ENCODE measurements at places on chromosomes 12 and 14.

DNA sequence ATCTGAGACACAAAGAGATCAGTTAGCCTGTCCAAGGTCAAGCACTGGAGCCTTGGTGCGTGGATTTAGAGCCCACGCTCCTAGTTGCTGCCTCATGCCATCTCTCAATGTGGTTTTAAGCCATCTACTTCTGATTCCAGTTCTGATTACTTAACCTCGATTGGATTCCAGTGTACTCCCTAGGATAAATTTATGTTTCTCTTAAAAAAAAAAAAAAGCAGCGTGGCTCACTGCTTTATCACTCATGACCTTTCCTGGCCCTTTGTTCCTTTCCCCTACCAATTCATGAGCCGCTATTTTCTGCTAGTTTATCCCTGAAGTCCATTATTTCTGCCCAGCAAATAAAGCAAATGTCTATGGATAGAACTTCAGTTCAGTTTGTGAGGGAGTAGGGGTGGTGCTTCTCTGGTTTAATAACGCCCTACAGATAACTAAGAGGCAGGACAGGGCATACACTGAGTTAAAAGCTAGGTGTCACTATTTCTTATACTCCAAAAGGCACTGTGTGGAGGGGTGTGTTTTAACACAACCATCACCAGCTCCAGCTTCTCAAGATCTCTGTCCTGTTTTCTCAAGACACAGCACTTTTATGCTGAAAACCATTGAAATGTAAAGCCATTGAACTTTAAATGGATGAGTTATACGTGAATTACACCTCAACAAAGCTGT, 9.8 kb upstream of the PARP11 start:
- DNase-seq: no peak

- DNase-seq: peak; percentile 76
Observed at GRCh38 chr14:50532502-50533240, at the start of gene MAP4K5. Gene MAP4K5 (minus strand): TSS chr14:50532569. CDS start chr14:50532049, 520 bp downstream.

DNA sequence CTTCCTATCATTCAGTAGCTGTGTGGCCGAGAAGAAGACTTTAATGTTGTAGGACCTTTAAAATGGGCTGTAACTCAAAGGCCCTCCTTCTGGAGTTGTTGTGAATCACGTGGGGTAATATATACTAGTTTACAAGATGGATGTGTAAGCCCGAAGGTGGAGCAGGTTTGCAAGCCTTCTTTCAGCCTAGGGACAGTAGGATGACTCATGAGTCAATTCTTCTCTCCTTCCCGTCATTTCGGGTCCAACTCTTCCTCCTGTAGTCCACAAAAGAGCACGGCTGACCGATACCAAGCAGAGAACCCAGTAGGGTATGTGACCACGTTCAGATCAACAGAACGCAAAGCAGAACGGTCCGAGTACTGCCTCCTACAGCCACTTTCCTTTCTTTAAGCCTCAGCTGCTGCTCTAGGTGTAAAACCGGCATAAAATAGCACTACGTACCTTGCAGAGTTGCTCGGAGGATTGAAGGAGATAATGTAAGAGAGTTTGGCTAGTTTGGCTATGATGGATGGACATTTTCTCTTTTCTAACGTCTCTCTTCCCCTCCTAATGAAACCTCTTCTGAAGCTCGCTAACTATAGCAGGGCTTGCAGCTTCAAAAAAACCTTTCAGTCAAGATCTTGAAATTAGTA, 1.3 kb upstream of the RASSF3 start:
- DNase-seq: no peak

GRCh38 chr12:93645702-93646101, 31.5 kb upstream of the CRADD start:
- no peak for DNase-seq

GRCh38 chr14:68797121-68797670, 4.3 kb upstream of the ZFP36L1 start:
- DNase-seq: no peak
